ENCODE measurements at places on chromosomes 3 and 15.

GRCh38 chr3:117618462-117618861, 908.9 kb downstream of the TUSC7 start:
- no peak for DNase-seq

DNA sequence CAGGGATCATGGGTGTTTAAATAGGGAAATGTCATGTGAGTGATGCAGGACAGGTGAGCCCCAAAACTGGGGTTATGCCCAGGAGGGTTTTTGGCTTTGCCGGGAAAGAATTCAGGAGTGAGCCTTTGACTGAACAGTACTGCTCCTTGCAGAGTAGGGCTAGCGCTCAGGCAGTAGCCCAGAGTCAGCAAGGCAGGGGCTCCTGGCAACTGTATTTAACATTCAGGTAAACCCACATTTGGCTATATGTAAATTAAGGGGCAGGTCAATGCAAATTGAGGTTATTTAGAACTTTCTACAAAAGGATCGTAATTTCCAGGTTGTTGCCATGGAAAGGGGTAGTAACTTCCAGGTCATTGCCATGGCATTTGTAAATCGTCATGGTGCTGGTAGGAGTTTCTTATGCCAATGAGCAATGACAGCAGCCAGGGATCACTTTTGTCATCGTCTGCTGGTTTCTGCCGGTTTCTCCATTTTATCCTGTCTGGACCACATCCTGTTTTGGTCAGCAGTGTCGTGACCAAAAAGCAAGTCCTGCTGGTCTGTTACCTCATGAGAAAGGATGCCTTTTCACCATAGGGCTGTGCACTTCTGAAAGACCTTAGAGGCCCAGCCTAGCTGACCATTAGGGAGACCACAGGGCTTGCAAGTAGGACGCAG, 24.3 kb downstream of the MTHFS start:
- DNase-seq, result peak; percentile 91

DNA sequence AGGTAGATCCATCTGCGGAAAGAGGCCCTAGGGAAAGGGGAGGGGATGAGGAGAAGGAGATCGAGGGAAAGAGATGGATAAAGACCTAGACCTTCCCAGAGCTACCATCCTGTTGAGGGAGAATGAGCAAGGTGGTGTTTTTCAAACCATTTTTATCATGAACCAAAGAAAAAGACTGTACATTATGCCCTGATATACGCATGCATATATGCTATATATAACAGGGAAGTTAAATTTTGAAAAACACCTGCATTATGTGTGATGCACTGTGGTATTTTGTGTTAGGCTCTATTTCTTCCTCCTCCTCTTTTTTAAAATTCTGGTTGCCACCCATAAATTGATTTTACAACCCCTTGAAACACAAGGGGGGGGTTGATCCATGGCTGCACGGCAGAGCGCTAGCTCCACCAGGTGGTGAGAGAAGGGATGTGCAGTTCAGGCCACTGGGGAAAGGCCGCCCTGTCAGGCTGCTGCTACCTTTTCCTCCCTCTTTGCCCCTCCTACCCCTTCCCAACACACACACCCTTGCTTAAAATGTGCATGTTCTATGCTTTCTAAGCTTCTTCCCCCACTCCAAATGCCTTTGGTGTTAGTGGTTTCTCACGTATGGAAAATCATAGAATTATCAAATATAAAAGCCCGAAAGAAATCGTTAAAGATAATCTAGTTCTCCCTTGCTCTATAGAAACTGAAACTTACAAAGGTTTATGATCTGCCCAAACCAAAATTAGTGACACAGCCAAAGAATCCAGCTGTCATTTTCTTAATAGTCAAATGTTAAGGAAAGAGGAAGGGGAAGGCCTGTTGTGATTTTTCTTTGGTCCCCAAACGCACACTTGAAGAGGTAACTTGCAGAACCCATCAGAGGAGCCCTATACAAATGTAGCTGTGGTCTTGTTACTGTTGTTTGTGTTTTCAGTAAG, 262.0 kb upstream of the UMPS start:
- DNase-seq, result peak; percentile 66

DNA sequence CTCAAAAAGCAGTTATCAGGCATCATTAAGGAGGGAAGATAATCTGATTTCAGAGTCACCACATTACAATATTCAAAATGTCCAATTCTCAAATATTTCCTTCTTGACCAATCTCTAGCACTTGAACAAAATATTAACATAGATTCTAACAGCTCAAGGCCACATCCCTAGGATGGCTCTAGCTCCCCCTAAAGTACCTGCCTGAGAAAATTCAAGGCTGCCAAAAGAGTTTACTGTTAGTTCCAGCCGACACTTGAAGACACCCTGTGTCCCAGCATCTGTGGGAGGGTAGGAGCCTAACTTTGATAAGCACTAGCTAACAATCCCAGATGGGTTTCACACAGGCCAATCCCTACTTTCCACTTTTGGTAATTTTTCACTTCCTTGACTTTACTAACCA, 10.4 kb downstream of the NSMCE3 start:
- DNase-seq, result no peak

DNA sequence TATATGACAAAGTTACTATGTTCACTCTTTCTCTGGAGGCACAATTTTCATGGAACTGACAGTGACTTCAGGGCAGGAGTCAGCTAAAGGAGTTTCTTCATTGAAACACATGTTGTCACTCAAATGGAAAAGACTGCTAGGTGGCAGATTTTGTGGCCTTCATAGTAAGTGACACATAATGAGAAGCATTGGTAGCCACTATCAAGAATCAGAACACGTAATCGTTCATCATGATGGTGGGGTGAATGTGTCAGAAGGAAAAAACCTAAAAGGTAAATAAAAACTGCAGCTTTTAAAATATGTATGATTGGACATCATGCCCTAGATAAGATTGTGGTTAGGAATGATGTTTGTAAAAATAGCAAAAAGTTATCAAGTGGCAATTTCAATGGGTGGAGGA, 1491.0 kb downstream of the SI start:
- peak; percentile 66 for DNase-seq

GRCh38 chr3:16828815-16829214, 55.9 kb upstream of the PLCL2 start:
- peak; percentile 70 for DNase-seq

GRCh38 chr15:85685356-85685755, 109.4 kb downstream of the KLHL25 start:
- no peak for DNase-seq

GRCh38 chr3:55144015-55144673, 216.3 kb upstream of the LRTM1 start:
- DNase-seq, result peak; percentile 96

DNA sequence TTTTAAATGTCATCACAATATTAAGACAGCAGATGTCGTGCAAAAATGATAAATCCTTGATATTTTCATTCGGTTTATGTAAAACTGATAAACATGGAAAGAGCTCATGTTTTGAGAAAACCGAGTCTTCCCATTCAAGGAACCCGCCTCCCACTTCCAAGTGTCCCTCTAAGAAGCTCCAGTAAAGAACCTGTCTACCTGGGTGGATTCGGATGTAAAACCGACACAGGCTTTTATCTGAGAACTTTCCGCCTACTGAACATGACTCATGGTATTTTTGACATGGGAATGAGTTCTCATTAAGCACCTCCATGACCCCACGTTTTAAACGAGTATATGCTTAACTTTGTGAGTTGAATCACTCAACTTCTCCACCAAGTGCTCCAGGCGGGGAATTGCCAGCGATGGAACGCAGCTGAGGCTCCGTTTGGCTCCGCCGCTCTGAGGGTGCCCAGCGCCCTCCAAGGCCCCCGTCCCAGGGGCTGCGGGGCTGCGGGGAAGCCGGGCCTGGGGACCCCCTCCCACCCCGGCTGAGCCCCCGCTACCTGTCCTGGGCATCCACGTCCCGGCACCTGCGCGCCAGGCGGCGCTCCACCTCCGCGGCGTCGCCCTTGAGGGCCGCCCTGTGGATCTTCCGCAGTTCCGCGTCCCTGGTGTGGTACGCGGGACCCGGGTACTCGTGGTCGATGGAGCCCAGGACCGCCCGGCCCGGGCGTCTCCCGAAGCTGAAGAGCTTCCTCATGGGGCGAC, 119.9 kb downstream of the LMLN start:
- no peak for DNase-seq

DNA sequence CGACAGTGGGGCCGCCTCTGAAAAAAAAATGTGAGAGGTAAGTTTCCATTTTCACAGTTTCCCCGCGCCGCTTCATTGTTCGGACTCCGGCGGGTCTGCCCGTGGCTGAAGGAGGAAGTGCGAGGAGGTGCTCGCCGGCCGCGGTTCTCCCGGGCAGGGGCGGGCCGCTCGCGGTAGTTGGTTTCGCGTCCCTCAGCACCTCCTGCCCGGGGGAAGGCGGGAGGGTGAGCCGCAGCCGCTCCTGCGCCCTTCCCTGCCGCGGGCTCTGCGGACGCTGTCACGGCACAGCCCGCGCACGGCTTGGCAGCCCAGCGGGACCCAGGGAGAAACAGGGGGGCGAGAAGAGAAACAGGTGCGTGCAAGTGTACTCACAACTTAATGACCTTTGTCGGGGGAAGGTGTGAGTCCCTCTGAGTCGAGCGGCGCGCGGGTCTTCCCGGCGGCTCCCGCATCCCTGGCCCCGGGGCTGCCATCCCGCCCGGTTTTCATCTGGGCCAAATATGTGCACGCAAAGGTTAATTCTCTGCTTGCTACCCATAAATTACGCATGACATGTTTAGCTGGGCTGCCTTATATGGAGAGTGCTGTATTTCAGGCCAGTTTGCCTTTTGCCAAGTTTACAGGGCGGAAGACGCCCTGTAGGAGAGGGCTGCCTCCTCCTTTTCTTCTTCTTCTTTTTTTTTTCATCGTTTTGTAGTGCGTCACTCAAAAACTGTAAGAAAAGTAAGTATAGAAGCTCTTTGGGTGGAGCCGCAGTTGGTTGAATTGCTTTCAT, 514 bp downstream of the MBNL1 start:
- DNase-seq, result no peak

GRCh38 chr3:131922356-131922755, 112.5 kb downstream of the CPNE4 start:
- DNase-seq, result no peak

DNA sequence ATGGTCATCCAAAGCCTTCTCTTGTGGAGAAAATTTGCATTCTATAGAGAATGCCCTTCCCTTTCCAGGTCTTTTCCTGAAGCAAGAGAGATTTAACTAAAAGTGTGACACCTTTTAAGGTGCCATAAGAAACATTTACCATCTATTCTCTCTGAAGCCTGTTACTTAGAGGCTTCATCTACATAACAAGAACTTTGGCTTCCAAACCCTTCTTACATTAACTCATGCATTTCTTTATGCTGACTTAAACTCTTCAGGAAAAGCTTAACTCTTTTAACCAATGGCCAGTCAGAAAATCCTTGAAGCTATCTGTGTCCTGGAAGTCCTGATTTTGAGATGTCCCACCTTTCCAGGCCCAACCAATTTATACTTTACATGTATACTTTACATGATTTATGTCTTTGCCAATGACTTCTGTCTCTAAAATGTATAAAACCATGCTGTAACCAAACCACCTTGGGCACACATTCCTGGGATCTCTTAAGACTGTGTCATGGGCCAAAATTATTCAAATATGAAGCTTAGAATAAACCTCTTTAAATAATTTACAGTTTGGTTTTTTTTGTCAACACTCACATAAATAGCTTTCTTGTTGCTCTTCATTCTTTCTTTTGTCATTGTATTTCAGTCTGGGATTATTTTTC, 472.6 kb upstream of the NECTIN3 start:
- peak; percentile 26 for DNase-seq

GRCh38 chr3:189529468-189529867, 101.7 kb upstream of the TP63 start:
- no peak for DNase-seq

DNA sequence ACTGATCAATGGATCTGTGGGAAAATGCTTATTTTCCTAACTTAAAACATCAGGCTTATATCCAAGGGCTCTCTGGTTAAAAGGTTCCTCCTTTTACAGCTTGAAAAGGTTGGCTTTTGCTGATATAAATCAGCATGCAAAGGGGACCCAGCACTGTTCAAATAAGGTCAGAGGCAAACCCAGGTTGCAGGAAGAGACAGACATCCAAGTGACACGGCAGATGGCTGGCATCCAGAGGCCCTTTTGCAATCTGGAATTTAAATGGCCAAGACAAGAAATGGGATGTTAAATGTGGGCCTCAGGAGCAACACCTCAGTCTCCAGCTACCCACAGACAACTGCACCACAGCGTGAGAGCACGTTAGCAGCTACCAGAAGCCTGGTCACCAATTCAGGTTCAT, 6.3 kb downstream of the SH3BP5 start:
- no peak for DNase-seq

DNA sequence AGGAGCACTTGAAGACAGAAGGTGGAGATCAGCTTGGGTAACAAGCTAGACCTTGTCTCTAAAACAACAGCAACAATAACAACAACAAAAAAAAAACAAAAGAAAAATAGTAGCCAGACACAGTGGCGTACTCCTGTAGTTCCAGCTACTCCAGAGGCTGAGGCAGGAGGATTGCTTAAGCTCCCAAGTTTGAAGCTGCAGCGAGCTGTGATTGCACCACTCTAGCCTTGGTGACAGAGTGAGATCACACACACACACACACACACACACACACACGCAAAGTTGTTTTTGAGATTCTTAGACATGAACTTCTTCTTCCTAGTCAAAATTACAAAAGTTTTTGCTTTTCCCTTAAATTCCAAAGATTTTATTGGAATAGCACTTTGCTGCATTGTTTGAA, 93.0 kb upstream of the IGSF10 start:
- DNase-seq, result no peak

GRCh38 chr15:78923015-78923414, 21.8 kb downstream of the CTSH start:
- DNase-seq, result no peak

DNA sequence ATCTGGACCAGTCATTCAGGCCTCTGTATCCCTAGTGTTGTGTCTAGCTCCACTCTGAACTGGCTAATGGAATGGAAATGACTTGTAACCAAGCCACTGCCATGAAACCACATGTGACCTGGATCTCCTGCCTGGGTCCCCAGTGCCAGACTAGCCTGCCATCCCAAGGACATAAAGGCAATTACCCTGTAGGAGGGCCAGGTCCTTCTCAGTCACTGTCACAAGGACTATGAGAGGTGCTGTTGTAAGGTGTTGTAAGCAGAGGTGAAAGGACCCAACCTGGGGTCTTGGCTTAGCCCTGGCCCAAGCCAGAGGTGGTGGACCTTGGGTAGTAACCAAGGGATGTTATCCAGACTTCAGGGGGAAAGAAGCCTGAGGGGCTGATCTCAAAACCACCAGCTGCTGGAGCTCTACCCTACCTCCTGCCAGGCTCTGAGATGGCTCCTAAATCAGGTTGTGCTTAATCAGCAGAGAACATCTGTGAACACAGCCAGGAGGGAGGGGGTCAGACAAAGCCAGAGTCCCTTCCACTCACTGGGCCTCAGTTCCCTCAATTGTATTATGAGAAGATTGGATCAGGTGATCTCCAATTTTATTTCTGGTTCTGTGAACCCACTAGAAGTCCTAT, 15.7 kb upstream of the KLHL24 start:
- DNase-seq, result no peak

- no peak for DNase-seq
Measured at GRCh38 chr15:42171122-42171521, 14.7 kb upstream of the PLA2G4F start.

GRCh38 chr3:172885704-172886103, 135.2 kb downstream of the ECT2 start:
- no peak for DNase-seq
